ENCODE measurements at places on chromosomes 5 and 9.

DNA sequence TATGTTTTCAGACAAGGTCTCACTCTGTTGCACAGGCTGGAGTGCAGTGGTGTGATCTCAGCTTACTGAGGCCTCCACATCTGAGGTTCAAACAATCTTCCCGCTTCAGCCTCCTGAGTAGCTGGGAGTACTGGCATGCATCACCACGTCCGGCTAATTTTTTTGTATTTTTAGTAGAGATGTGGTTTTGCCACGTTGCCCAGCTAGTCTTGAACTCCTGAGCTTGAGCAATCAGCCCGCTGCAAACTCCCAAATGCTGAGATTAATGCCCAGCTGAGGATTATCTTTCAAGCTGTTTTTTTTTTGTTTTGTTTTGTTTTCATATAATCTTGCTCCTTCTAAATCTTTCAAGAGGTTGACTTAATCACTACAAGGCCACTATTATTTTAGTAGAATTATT is 47.3 kb upstream of the SLC28A3 start:
- no peak for DNase-seq

- no peak for DNase-seq
Observed at GRCh38 chr5:69007163-69007562, 86.7 kb upstream of the SLC30A5 start.

GRCh38 chr9:78031893-78032729 is 500 bp upstream of the GNAQ start:
- peak; percentile 85 for DNase-seq

- DNase-seq = no peak
Observed at GRCh38 chr5:14937254-14937653, 65.7 kb upstream of the ANKH start.

DNA sequence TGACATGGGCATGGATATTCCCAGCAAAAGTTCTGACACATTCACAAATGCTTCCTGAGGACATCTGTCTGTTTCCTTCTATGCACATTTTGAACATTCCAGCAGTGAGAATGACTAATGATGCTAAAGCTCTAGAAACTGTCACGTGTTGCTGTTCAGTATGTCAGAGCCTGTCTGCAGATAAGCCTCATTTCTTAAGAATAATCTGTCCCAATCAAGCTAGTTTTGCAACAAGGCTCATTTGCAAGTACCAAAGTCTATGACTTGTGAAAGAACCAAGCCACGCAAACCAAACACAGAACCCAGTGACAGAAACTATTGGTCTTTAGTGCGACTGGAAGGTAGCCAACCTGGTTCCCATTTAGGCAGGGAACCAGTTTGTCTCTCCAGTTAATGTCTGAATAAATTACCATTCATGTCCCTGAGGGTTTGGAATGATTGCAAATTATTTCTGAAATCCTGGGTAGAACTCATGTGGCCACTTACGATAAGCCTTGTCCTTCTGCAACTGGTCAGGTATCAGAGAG is 178.5 kb downstream of the C9orf152 start:
- DNase-seq = no peak

DNA sequence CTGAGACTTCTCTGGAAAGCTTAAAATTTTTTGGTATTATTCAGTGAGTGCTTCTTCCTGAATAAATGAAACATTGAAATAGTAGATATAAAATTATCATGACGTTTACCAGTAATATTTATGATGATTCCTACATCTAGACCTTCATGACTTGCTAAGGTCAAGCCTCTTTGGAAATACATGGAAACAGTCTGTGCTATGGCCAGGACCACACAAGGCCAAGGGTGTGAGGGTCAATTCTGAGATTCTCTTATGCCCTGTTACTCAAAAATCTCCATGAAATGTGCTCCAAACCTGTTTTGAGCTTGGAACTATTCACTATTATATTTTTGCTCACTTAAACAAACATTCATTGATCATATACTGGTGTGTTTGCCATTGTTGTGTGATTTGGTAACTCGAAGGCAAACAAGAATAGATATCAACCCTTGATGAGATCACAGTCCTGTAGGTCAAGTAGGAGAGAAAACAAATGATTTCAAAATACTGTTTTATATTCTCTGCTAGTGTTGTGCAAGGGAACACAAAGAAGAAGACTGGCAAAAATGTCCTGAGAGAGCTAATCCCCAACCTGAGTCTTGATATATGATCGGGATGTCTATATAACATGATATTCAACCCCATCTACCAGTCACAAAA is 1254.9 kb upstream of the DMAC1 start:
- DNase-seq = no peak

GRCh38 chr9:130707225-130707976 is 13.8 kb downstream of the EXOSC2 start:
- peak; percentile 79 for DNase-seq

- no peak for DNase-seq
Observed at GRCh38 chr5:97422678-97423077, 239.6 kb upstream of the RIOK2 start.

DNA sequence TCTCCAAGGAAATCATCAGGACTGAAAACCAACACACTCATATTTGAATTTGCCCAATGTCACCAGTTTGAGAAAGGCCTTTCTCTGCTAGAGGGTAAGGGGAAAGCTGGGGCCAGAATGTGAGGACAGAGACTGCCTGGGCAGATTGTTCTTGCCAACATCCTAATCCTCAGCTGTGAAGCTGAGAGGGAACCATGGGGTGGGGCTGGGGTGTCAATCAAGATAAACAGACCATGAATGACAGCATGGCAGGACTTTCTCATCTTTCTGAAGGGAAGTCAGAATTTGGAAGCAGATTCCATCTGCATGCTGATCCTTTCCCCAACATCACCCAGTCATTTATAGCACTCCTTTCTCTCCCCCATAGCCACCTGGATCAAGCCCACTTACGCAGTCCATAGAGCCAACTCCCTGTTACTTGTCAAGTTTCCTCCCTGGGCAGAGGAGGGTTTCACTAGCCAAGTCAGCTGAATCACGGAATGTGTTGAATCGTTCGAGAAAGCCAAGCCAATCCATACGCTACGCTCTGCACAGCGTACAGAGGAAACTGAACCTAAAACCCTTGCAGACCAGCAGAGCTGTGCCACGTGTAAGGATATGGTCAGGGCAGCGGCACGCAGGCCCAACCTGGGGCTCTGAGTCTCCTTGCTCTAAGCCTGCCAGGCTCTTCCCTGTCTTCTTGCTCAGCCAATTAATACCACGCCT is 14.9 kb downstream of the GLDC start:
- no peak for DNase-seq

DNA sequence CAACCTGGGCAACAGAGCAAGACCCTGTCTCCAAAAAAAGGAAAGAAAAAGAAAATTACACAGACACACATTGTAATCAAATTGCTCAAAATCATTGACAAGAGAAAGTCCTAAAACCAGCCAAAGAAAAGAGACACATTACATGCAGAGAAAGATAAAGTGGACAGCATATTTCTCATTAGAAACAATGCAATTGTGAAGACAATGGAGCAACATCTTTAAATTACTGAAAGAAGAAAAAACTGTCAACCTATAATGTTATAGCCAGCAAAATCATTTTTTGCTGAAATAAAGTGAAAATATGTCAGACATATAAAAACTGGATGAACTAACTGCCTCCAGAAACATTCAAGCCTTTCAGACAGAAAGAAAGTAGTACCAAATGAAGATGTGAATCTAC is 120.6 kb downstream of the TMEM167A start:
- DNase-seq = no peak

GRCh38 chr5:76677849-76678472 is 38.0 kb upstream of the F2R start:
- no peak for DNase-seq

GRCh38 chr9:37575511-37575914 is 667 bp downstream of the FBXO10 start:
- DNase-seq = no peak

- no peak for DNase-seq
Observed at GRCh38 chr5:60538955-60539866, 160.8 kb downstream of the DEPDC1B start.

DNA sequence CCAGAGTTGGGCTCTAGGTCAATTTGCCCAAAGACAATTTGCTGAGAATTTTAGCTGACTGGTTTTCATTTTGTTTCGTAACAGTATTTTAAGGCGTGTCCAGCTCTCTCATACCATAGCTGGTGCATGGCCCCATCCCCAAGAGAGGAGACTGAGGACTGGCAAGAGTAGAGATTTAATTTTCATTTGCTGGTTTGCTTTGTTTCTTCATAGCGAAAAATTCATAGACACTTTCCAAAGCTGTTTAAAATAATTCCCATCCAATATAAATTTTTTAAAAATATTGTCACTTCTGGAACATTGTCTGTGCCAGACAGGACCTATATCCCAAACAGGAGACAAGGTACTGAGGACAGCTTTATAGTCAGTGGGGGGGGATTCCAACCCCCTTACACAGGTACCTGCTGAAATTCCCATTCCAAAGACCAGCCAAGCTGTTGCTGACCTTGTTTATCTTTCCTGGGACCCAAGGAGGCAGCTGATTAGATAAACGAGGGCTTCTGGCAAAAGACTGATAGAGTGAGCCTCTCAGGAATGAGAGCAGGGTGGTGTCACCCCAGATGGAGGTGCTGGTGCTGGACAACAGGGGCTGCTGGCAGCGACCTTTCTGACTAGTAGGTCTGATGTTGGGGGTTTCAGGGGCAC is 6.8 kb upstream of the ANGPTL2 start:
- DNase-seq = no peak

DNA sequence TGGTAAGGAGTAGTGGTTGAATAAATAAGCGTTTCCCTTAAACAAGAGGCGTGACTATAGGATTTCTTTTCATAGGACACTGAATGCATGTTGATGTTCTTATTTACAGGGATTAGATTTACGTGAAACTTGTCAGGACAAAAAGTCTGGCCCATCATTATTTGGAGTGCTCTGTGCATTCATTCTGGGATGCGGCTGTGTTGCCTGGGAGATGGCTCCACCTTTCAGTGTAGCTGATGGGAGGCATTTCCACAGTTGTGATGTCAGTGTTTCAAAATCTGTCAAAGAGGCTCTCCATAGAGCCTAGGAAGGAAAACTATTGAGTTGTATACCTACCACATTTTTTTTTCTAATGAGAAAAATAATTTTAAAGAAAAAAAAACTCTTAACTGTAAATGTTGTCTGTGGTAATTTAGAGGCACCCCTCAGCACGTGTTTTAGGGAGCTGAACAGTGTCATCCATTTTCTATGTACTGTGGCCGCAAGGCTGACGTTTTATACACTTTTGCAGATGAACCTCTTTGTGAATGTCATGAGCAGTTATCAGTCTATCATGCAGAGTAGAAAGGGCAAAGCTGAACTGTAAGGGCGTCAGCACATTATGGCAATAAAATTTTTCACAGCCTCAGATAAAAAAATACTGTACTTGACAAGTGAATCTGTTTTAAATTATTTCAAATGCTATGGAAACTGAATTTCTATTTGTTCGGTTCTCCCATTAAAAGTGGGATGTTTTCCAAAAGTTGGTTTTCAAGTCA is 202.7 kb downstream of the PBX3 start:
- no peak for DNase-seq

DNA sequence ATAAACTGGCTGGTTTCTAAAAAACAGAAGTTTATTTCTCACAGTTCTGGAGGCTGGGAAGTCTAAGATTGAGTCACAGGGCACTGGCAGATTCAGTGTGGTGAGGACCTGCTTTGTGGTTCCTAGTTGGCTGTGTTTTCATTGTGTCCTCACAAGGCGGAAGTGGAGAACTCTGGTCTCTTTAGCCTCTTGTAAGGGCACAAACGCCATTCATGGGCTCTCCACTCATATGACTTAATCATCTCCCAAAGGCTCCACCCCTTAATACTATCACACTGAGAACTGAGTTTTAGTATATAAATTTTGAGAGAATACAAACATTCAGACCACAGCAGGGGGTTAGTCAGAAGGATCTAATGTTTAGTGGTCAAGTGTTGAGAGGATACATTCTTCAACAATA is 208.2 kb downstream of the SEC61B start:
- no peak for DNase-seq

DNA sequence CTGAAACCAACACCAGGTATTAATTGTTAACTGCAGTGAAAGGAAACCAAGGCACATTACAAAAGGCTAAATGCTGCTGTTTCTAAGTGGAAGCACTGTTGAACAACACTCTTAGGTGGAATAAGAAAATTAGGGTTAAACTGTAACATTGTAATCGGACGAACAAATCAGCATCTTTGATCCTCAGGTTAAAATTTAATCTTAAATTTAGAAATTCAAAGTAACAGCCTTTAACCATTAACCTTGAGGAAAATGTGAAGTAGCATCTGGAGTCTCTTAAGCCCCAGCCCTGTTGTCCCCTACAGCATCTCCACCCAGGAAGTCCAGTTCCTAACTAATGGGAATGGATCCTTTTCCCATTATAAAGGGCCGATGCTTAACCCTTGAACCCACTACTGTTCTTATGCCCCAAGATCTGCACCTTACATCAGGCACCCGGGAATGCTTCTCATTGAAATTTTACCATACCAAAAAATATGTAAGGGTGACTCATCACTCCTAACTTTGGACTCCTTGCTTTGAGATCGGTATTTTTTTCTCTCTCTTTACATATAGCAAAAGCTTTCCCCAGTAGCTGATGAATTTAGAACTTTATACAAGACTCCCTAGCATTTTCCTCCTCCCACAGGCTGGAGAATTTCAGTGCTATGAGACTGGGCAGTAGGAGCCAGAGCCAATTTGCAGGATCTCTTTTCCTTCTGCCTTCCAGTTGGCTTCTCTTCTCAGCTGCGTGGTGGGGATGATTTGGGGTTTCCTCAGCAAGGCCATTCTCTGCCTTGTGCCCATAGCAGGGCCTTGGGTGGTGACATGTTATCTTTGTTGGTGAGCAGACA is 32.0 kb upstream of the ITGA2 start:
- DNase-seq = no peak

DNA sequence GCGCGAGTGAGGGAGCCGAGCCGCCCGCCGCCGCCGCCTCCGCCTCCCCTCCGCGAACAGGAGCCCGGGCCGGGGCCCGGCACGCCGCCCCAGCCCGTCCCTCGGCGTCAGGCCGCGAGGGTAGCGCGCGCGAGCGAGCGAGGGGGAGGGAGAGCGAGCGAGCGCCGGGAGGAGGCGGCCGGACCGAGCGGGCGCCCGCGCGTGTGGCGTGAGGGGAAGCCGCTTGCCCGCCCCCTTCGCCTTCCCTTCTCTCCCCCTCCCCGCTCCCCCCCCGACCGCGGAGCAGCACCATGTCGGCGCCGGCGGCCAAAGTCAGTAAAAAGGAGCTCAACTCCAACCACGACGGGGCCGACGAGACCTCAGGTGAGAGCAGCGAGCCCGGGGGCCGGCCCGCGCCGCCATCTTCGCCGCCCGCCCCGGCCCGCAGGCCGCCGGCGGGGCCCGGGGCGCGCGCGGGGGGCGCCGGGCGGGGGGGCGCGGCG is 312 bp downstream of the SET start:
- no peak for DNase-seq

DNA sequence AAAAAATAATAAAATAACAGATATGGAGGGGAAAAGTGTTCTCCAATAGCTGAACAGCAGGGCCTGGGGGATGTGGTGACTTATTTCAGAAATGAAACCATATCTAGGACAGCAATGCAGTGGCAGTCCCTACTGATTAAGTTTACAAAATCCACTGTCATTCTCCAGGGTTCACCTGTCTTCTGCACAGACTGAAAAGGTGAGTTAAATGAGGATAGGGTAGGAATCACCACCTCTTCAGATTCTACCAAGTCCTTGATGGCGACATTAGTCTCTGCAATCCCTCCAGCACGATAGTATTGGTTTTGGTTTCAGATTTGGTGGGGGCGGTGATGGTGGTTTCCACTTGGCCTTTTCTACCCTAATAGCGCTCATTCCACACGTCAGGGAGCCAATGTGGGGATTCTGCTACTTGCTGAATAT is 32.3 kb upstream of the NPM1 start:
- DNase-seq = no peak

All from nephron progenitor cell (in vitro differentiated cells).